ENCODE measurements at places on chromosomes 11 and 22.

- DNase-seq, result no peak
Measured at GRCh38 chr22:41242396-41243117, 1.8 kb upstream of the CHADL start.

- peak; percentile 44 for DNase-seq
Measured at GRCh38 chr11:27076121-27076589, 35.5 kb downstream of the BBOX1 start.

GRCh38 chr11:79663017-79663416 is 222.2 kb upstream of the TENM4 start:
- peak; percentile 1 for DNase-seq

DNA sequence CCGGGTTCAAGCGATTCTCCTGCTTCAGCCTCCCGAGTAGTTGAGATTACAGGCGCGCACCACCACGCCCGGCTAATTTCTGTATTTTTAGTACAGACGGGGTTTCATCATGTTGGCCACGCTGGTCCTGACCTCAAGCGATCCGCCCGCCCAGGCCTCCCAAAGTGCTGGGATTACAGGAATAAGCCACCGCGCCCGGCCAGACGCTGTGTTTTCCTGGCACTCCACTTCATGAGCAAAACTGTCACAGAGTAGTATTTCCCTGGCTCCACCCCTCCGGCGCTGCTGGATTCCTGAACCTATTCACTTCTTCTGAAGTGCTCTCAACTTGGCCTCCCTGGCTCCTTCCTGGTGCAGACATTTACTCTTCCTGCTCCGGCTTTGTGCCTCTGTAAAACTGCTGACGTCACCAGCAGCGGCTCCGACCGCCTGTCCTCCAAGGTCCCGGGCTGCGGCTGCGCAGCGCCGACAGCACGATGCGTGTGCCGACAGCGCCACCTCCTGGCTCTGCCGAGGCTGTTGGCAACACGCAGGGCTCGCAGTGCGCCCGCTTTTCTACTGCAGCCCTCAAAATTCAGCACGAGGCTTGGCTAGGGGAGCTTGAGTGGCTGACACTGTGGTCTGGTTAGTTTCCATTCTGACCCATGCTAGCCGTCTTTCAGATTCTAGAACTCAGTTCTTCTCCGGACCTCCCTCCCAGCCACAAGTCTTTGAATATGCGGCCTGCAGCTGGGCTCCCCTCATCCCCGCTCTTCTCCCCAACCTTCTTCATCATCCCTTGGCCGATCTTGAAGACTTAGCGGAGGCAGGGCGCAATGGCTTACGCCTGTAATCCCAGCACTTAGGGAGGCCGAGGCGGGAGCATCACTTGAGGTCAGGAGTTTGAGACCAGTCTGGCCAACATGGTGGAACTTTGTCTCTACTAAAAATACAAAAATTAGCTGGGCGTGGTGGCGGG is 36.6 kb downstream of the APOL3 start:
- DNase-seq, result peak; percentile 85

- DNase-seq, result no peak
Measured at GRCh38 chr11:47950396-47950795, 30.0 kb upstream of the PTPRJ start.

All from NCI-H2081 (cell line).